ENCODE measurements at places on chromosomes 2 and 18.

DNA sequence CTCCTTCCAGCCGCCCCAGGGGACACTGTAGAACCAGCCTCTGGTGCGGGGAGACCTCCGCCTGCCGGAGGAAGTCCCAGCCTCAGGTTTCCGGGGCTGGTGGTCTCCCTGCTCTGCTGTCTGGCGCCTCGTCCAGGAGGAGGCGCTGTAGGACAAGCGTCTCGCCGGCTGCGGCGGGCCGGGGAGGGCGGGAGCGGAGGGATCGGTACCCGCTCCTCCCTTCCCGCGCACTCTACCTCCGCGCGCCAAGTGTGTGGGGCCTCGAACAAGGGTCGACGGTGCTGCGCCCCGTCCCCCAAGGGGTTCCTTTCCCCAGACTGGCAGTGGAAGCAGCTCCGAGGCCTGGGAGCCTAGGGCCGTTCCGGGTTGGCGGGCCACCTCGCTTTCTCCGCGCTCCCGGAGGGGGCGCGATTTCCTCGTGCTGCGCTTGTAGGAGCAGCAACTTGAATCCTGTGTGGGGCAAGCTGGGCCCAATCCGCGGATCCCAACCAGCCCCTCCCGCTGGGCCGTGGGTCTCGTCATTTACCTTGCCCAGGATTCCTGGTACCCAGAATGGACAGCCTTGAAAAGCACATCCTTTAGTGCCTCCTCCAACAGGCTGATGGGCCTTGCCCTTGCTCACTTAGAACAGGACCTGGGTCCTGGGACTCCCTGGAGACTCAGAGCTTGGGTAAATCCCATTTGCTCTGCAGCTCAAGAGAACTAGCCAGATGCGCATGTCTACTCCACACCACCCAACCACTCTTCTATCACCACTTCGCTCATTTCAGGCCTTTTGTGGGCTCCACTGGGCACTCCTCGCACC, 10.6 kb upstream of the HOXD4 start:
- no peak for DNase-seq

- DNase-seq: no peak
These were observed 109.1 kb upstream of the CTDP1 start for GRCh38 chr18:79570266-79571201.

DNA sequence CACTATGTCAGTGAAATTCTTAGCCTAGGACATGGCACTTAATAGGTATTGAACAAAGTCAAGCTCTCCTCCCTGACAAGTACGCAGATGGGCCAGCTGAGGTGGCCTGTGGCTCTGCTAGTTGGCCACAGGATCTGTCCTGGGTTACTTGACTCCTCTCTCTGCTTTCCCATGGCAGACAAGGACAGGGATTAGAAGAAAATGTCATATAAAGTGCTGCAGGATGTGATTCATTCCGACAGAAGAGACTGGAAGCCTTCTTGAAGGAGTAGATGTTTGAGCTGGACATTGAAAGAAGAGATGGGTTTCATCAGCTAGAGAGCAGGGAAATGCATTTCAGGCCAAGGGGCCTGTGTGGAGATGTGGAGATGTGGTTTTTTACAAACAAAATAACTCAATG, 46.7 kb downstream of the SMAD7 start:
- no peak for DNase-seq

DNA sequence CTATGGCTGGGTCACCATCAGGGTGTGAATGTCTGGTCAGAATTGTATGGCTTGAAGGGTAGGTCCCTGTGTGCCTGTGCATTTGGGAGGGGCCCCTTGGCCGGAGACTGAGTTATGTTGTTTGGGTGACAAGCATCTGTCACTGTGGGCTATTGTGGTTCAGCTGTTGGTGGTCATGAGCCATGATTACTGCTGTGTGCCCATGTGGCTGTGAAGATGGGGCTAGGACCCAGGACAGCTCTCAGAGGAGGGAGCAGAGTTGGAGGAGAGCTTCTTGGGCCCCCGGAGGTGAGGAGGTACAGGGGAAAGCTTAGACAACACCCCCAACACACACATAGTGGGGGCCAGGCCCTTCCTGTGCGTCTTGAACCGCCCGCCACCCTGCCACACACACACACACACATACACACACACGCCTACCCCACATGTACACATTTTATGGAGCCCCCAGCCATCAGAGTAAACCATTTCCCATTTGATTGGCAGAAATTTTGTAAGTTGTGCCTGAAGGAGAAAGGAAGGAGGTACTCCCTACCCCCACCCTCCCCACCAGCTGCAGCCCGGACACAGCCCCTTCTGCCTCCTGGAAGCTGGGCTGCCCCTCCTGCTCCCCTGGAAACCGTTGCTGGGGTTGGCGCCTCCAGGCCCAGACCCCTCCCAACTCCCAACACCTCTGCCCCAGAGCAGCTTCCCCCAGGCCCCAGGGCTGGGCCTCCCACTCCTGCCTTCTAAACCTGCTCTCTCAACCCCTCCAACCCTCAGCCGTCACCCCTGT, 2.0 kb downstream of the GAREM2 start:
- no peak for DNase-seq

GRCh38 chr2:131567891-131568290, 40.2 kb downstream of the CCDC74A start:
- DNase-seq: no peak

DNA sequence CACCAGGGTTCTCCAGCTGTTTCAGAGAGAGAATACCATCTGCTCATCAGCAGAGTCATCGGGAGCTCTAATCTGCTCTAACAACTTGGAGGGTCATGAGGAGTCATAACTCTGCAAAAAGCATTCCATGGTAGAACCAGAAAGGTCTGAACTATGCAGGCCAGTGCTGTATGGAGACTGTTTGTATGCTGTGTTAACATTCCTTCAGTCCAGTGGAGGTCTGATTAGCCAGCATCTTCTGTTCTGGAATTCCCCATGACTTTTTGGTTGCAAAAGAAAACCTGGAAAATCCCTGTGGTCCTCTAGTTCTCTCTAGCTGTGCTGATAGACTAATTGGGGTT, 9.4 kb upstream of the ITGB6 start:
- no peak for DNase-seq

GRCh38 chr2:106127282-106127771, 66.8 kb downstream of the UXS1 start:
- DNase-seq: no peak

GRCh38 chr18:58453913-58454317, 175.0 kb downstream of the ALPK2 start:
- no peak for DNase-seq

DNA sequence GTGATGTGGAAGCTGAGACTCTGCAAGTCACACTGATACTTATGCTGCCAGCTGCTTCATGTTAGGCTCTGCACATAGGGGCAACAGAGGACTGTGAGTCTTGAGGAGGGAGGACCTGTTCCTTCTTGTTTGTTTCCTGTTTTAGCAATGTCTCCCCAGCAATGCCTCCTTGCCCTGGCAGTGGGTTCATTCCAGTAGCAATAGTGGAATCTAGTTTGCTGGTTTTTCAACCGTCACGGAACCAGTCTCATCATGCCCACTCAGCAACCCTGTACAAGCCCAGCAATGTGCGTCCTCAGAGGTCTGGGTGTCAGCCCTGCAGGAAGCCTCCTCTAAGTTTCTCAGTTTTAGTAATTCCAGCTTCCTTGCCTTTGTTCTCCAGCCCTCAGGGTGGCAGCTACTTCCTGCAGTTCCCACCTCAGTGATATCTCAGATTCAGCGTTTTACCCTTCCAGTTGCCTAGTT, 20.5 kb upstream of the ITGB6 start:
- DNase-seq: no peak

- no peak for DNase-seq
These were observed 142.7 kb upstream of the DOK6 start for GRCh38 chr18:69257861-69258458.

GRCh38 chr2:96923810-96924774, 54.2 kb upstream of the SEMA4C start:
- DNase-seq: no peak

DNA sequence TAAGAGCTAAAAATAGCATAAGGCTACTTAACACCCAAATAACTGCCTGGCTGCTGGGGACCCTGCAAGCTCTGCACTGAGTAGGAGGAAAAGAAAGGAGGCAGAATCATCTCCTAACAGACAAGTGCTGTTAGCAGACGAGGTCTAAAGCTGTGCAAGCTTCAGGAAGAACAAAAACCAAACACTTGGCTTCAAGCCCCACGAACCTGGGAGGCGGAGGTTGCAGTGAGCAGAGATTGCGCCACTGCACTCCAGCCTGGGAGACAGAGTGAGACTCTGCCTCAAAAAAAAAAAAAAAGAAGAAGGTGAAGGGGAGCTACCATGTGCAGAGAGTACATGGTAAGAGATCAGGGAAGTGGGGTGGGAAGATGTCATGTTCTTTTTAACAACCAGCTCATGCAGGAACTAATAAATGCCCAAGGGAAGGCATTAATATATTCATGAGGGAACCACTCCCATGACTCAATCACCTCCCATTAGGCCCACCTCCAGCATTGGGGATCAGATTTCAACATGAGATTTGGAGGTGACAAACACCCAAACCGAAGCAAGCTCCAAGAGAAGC, 28.8 kb upstream of the INO80C start:
- DNase-seq: no peak

- peak; percentile 25 for DNase-seq
These were observed 43.7 kb downstream of the MEX3C start for GRCh38 chr18:51153659-51154371.

- DNase-seq: no peak
These were observed 109.8 kb upstream of the CHRNA1 start for GRCh38 chr2:174874085-174874484.

- DNase-seq: no peak
These were observed 17.4 kb upstream of the GAL3ST2 start for GRCh38 chr2:241759067-241759807.

DNA sequence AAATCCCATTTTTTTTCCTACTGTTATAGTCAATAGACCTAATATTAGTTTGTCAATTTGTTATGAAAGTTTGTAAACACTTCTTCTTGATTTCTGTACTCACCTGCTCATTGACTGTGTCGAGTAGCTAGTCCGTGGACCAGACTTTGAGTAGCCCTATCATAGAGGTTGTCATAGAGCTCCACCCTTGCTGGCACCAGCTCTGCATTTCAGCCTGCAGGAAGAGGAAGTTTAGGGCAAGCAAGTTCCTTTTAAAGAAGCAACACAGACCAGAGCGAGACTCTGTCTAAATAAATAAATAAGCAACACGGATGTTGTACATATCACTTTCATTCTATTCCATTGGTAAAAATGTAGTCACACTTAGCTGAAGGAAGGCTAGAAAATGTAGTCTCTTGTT, 74.0 kb downstream of the MCFD2 start:
- no peak for DNase-seq

GRCh38 chr18:23968638-23969604, 45.6 kb upstream of the TTC39C start:
- DNase-seq: no peak

- no peak for DNase-seq
These were observed 207.5 kb upstream of the FOSL2 start for GRCh38 chr2:28185153-28185552.

DNA sequence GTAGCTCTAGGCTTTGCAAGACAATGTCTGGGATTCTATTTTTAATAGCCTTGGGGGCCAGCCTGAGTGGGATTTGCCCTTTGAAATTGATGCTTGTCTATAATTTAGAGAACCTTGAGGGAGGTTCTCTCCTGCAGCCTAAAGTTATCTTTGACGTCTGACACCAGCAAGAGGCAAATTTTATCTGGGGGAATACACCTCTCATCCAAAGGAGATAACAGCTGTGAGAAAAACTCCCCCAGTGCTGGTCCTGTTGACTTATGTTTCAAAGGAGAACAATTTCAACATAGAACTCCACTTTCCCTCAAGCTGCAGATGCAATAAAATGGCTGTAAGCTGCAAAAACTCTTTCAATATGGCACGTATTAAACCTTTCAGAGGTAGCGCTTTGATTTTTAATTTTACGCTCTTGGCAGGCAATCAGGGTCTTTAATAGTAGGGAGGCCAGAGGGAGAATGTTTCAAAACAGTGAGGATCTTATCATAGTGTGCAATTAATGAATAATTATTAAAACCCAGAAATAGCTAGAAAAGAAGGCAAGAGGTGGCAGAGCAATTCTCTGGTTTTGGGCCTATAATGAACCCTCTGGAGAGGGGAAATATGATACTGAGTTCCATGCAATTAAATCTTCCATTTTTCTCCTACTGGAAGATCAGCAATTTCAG, 62.4 kb downstream of the LYPD1 start:
- DNase-seq: no peak

DNA sequence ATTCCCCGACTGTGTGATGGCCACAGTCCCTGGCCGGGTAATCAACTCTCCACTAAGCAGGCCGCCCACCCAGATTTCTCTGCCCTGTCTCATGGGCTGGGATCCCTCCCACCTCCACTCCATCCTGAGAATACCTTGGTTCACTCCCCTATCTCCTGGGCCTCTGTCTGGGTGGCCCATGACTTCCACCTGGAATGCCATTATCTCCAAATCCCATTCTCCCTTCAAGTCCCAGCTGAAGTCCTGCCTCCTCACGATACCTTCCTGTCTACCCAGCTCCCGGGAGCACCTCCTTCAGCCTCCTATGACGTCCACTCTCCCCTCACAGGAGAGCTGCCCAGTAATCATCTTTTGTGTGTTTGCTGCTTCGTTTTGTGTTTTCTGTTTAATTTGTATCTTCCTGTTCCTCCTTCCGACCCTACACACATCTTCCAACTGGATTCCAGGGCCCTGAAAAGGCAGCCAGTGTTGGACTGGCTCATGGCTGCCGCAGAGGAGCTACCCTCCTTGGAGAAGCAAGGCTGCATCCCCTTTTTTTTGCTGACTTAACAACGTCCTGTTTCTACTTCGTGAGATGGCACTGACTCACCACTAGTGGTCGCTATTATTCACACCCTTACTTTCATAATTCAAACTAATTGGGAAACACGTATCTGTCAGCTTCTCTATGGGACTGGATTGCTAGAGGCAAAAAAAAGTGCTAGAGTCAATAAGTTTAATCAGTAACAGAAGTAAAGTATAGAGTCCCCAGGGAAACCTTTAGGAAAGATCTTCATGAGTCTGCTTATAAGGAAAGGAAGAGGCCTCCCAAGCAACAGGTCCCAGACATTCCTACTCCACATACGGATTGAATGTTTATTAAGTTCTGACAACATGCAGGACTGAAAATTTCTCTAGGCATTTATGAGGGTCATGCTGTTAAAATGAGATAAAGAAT, 171.9 kb upstream of the GATA6 start:
- no peak for DNase-seq

- DNase-seq: no peak
These were observed 1.5 kb downstream of the TTC32 start for GRCh38 chr2:19899985-19900930.

DNA sequence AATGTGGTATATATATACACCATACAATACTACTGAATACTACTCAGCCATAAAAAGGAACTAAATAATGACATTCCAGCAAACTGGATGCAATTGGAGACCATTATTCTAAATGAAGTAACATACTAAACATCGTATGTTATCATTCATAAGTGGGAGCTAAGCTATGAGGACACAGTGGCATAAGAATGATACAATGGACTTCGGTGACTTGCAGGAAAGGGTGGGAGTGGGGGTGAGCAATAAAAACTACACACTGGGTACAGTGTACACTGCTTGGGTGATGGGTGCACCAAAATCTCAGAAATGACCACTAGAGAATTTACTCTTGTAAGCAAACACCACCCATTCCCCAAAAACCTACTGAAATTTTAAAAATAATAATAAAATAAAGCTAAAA, 87.9 kb downstream of the RAB31 start:
- no peak for DNase-seq
